Cerebellar nuclear complex (tissue), 1 donor: ENCODE measurements at places on chromosomes 1 and 21.

GRCh38 chr21:30981403-30981802 lies 56.9 kb downstream of the KRTAP19-8 start:
- DNase-seq: no peak

GRCh38 chr1:229440851-229441537 lies 7.1 kb upstream of the ACTA1 start:
- DNase-seq: no peak

- DNase-seq: no peak
These were observed 135.1 kb downstream of the ST6GALNAC3 start for GRCh38 chr1:76209648-76210047.

- DNase-seq: no peak
These were observed 25.7 kb downstream of the HEATR1 start for GRCh38 chr1:236578661-236579060.
